Effector CD4-positive, alpha-beta T cell (primary cell): ENCODE measurements at places on chromosomes 7 and 10.
A peak's percentile ranks its signal among the peaks of the same experiment; 100 is the strongest.

GRCh38 chr10:52284416-52285013, 29.6 kb upstream of the DKK1 start:
- no peak for DNase-seq

GRCh38 chr10:88840104-88840503, 11.5 kb downstream of the ANKRD22 start:
- DNase-seq = no peak

GRCh38 chr7:19610194-19610943, 98.5 kb downstream of the POLR1F start:
- DNase-seq = no peak

GRCh38 chr10:352476-353235, 217.4 kb downstream of the ZMYND11 start:
- DNase-seq = no peak

- DNase-seq = no peak
Measured at GRCh38 chr7:10083766-10084165, 889.9 kb upstream of the PHF14 start.

DNA sequence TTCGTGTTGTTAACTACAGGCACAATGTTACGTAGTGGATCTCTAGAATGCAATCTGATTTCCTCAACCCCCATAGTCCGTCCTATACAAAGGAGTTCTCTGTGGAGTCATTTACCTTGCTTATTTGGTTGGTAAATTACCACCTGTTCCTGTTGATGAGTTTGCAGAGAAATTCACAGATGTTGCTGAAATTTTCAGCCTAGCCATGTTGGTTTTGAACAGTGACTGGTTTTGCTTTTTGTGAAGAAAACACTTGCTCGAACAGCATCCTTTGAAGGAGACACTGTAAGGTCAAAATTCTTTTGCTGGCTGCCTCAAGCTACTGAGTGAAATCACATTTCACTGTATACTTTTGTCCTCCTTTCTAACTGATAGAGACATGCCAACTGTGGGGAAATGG, 15.4 kb upstream of the PRKCQ start:
- no peak for DNase-seq

DNA sequence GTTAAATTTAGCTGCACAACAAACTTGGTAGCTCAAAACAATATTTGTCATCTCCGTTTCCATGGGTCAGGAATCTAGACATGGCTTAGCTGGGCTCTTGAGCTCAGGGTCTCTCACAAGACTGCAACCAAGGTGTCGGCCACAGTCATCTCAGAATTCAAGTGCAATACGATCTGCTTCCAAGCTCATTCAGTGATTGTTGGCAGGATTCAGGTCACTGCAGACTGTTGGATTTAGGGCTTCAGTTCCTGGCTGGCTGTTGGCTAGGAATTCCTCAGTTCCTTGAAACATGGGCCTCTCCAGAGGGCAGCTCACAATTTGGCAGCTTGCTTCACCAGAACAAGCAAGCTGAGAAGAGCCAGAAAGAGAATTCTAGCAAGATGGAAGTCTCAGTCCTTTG, 17.5 kb upstream of the CHST3 start:
- no peak for DNase-seq

GRCh38 chr10:20247891-20248708, 431.9 kb downstream of the PLXDC2 start:
- DNase-seq = no peak

- no peak for DNase-seq
Measured at GRCh38 chr10:118173296-118173695, 126.6 kb upstream of the RAB11FIP2 start.

- DNase-seq = peak; percentile 17
Measured at GRCh38 chr7:4725014-4725849, 43.1 kb downstream of the FOXK1 start.

- no peak for DNase-seq
Measured at GRCh38 chr7:153413540-153414287, 638.5 kb upstream of the DPP6 start.

DNA sequence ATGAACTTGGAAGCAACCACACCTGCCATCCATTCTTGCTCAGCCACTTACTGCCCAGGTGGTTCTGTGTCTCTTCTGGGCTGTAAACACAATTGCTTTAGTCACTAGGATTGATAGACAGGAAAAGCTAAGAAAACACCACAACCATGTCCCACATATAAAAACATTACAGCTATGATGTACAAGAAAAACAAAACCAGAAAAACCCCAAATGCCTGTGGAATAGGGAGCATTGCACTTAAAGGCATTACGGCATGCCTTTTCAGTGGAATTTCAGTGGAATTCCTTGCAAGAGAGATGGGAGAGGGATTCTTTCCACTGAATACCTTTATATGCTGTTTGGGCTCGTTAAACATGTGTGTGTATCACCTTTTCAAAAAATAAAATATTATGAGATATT, 44.2 kb upstream of the GPR26 start:
- no peak for DNase-seq
